ENCODE measurements at places on chromosomes 1 and 21. TPM values are rescaled to one million over a fixed set of nuclear protein-coding genes. Genes with fewer than 3 reads are reported as not detected.

The LAD1 gene
- polyA plus RNA-seq, result 0.67 TPM

The CYP2J2 gene
- 0.09 TPM for polyA plus RNA-seq

The SELL gene
- polyA plus RNA-seq, result 0.20 TPM

The THAP3 gene
- 10.8 TPM for polyA plus RNA-seq

The SLC35F3 gene
- 5.9 TPM for polyA plus RNA-seq

The PCSK9 gene
- 2.7 TPM for polyA plus RNA-seq

The SPRR2G gene
- not detected for polyA plus RNA-seq

The LRRC71 gene
- 0.14 TPM for polyA plus RNA-seq

The DEDD gene
- 25.3 TPM for polyA plus RNA-seq

The LRRC3 gene
- polyA plus RNA-seq, result 1.1 TPM

The SPRR1A gene
- not detected for polyA plus RNA-seq

The PDPN gene
- not detected for polyA plus RNA-seq

The GNG12 gene
- 96.1 TPM for polyA plus RNA-seq

The MTR gene
- polyA plus RNA-seq, result 6.2 TPM

The AGT gene
- not detected for polyA plus RNA-seq

The KCNN3 gene
- 0.01 TPM for polyA plus RNA-seq

The NFASC gene
- polyA plus RNA-seq, result 0.39 TPM

The BRDT gene
- polyA plus RNA-seq, result not detected

The ADAMTSL4 gene
- polyA plus RNA-seq, result 1.5 TPM

The GABPB2 gene
- 3.9 TPM for polyA plus RNA-seq

The TP73 gene
- polyA plus RNA-seq, result 0.09 TPM

The PRDM16 gene
- polyA plus RNA-seq, result 0.15 TPM

The FOXD3 gene
- 0.22 TPM for polyA plus RNA-seq

The PTCH2 gene
- polyA plus RNA-seq, result 0.32 TPM

The AVPR1B gene
- not detected for polyA plus RNA-seq

The SLX9 gene
- 43.1 TPM for polyA plus RNA-seq

The SYPL2 gene
- polyA plus RNA-seq, result 0.05 TPM

The SLC9C2 gene
- polyA plus RNA-seq, result not detected

The MR1 gene
- polyA plus RNA-seq, result 9.1 TPM

The ETV3L gene
- polyA plus RNA-seq, result not detected

The CBS gene
- polyA plus RNA-seq, result 13.7 TPM

The KRTAP19-4 gene
- polyA plus RNA-seq, result not detected

Measured in A549 (cell line).